Stromal cell of bone marrow (primary cell): ENCODE measurements at places on chromosomes 12 and 14.
A peak's percentile ranks its signal among the peaks of the same experiment; 100 is the strongest.

DNA sequence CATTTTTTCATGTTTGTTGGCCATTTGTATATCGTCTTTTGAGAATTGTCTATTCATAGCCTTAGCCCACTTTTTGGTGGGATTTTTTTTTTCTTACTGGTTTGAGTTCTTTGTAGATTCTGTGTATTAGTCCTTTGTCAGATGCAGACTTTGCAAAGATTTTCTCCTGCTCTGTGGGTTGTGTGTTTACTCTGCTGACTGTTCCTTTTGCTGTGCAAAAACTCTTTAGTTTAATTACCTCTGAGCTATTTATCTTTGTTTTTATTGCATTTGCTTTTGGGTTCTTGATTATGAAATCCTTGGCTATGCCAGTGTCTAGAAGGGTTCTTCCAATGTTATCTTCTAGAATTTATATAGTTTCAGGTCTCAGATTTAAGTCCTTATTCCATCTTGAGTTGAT, 220.0 kb downstream of the FUT8 start:
- DNase-seq: no peak

DNA sequence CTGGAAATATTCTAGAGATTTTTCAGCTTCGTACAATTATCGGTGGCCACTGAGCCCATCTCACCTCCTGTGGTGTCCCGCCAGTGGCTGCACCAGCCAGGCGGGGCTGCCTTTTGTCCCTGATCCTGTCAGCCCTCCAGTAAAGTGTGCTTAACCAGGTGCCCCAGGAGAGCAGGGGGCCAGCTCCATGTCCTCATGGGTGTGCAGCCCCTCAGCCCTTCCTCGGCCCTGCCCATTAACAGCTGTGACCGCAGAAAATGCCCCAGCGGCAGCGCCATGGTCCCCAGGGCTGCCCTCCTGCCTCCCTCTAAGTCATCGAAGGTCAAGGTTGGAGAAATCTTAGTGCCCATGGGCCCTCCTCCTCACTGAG, 188.5 kb downstream of the ZFP36L1 start:
- DNase-seq: no peak

DNA sequence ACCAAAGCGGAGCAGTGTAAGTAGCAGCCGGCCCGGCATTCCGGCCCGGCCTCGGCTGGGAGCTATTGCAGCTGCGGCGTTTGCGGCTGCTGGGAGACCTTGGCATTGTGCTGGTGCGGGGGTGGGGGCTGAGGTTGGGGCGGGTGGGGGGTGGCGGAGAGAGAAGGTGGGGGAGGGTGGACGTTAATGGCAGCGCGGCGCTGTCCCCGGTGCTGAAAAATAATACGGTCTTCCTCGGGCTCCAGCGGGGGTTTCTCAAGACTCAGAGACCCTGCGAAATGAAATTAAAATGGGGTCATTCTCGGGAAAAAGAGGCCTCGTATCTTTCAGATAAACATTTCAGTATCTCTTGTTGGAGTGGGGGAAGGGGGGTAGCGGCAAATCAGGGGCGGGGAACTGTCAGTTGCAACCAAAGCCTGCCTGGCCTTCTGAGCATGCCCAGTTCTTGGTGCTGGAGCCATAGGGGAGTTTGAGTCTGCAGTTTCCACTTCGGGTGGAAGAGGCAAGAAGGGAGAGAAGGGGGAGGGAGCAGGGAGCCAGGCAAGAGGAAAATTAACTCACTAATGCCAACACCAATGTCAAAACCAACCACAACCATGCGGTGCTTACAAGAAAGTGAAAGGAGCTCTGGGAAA, 414 bp downstream of the UNC79 start:
- no peak for DNase-seq

- DNase-seq: no peak
Observed at GRCh38 chr12:125533434-125534029, 468.3 kb downstream of the AACS start.

DNA sequence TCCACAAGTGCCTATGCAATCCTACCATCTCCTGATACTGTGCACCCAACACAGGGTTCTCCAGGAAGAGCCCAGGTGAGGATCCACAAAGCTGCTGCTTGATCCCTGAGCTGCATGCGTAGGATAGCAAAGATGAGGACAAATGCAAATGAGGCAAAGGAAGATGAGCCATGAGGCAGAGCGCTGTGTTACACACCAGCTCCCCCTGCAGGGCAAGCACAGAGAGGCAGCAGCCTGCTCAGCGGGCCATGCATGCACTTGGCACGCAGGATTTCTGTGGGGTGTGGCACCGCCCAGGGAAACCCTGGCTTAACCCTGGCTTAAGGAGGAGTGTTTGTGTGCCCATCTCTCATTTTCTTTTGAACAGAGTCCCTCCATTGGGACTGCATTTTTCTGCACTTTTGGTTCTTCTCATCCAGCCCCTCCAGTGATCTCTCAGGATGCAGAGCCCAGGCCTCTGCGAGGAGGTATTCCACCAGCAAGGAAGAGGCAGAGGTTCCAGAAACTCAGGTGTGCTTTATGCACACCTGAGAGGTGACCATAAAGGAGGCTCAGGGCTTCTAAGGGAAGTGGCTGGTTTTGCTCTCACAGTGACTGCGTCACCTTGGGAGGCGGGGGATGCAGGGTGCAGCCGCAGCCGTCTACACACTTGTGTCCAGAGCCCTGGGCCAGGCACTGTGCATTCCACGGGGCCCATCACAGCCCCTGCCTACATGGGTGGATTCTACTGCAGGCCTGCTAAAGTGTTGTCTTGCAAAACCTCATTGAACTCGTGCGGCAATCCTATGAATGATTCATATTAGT, 973.3 kb upstream of the TMEM132C start:
- peak; percentile 61 for DNase-seq

- no peak for DNase-seq
Observed at GRCh38 chr12:52993558-52993869, 12.7 kb upstream of the EIF4B start.

- DNase-seq: no peak
Observed at GRCh38 chr14:61611880-61612630, 83.3 kb upstream of the HIF1A start.

DNA sequence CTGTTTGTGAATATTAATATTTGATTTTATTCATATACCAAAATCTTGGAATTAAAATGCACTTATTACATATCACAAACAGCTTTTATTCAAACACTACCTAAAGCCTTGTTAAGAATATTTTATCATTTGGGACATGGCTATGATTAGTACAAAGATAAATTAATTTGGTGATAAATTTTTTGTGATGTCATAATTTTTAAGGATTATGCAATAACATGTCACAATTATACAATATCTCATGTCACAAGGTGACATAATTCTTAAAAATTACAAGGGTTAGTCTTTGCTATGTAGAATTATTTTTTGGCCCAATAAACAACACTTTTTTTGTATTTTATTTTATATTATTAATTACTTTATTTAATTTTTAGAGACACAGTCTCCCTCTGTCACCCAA, 113.7 kb downstream of the TMTC3 start:
- DNase-seq: no peak

- DNase-seq: peak; percentile 65
Observed at GRCh38 chr14:22653012-22653621, 9.0 kb upstream of the OR6J1 start.

DNA sequence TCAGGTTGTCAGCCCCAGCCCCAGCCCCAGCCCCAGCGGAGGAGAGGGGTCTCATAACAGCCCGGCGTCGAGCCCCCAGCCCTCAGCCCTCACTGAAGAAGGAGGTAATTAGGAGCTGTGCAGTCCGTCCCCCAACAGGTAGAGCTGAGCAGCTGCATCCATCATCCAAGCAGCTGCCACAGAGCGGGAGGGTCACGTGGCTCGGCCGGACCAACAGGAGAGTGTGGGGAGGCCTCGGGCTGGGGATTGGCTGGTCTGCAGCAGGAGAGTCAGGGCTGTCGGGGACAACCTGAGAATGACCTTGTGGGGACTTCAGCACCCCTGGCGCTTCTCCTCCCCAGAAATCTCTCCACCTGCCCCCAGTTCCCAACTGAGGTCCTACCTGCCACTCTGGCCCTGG, 29.6 kb downstream of the SMUG1 start:
- no peak for DNase-seq

DNA sequence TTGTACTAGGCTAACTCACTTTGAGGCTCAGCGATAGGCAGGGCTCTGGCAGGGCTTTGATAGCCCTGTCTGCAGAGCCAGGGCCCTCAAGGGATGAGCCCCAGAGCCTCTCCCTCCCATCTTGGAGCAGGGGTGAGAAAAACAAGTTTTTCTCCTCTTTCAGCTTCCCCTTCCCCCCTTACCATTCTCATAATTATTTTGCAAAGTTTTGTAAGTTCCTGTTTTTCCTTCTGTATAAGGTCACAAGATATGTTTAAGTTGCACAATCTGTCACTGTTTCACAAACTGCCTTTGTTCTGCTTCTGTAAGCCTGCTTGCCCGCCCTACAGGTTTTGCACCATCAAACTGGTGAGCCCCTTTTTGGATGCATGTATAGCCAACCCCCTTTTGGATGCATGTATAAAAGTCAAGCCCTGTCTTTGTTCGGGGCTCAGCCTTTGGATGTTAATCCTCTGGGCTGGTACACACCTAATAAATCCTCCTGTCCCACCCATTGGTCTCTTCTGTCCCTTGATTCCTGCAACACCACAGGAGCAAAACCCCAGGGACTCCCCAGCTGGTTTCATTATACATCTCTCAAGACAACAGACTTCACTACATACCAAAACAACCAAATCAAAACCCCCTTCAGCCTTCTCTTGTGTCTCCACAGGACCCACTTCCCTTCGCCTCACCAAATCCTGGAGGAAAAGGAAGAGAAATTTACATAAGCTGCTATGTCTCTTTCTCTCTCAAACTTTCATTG, 52.5 kb upstream of the RESF1 start:
- DNase-seq: no peak

GRCh38 chr12:101607894-101608293, 13.1 kb downstream of the MYBPC1 start:
- DNase-seq: no peak

DNA sequence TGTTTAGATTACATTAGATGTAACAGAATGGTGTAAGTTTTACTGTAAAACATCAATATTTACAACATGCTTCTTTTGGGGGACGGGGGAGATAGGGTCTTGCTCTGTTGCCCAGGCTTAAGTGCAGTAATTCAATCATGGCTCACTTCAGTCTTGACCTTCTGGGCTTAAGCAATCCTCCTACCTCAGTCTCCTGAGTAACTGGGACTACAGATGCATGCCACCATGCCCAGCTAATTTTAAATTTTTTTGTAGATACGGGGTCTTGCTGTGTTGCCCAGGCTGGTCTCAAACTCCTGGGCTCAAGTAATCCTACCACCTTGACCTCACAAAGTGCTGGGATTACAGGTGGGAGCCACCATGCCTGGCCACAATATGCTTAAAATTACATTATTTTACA, 23.8 kb downstream of the TUBA1A start:
- DNase-seq: no peak

DNA sequence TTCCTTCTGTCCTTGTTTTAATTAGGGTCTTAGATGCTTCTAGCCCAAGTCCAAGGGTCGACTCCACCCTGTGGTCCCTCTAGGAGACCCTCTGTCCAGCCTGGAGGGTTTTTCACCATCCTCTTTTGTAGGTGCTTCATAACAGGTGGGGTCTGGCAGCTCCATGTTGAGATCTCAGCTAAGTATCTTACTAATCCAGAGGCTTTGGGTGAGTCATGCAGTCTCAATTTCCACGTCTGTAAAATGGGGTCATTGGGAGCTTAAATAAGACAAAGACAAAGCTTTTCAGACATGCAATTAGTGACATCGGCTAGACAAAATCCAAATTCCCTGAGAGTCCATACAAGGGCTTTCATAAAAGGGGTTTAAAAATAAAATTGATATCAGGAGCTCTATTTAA, 3.2 kb downstream of the HSPB8 start:
- DNase-seq: no peak

- no peak for DNase-seq
Observed at GRCh38 chr14:68089146-68089731, 269.7 kb downstream of the RAD51B start.

DNA sequence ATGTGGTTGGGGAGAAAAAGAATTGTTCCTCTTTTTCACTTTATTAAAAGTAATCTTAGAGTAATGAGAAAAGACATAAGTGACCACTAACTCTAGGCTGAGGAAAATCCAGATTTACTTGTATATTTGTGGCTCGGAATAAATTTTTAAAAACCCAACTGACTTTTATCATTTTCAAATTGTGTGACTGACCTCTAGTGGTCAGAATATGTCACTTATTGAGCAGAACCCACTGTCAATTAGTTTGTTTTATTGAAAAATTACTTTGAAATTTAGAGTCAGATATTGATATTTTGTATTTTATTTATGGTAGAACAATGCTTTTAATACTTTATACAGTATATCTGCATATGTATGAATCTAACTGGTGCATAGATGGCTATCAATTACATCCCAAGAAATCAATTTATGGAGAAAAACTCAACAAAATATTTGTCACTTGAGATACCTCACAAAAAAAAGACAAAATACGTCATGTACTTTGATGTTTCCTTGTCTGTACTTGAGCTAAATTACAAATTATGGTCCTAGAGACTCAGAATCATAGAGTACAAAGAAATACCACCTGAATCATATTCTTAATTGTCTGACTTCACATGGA, 229.4 kb downstream of the CNTN1 start:
- peak; percentile 9 for DNase-seq

- no peak for DNase-seq
Observed at GRCh38 chr12:57842342-57843294, 3.9 kb downstream of the CTDSP2 start.
